ENCODE measurements at places on chromosomes 11 and 22. TPM values are rescaled to one million over a fixed set of nuclear protein-coding genes. Genes with fewer than 3 reads are reported as not detected.

The NECTIN1 gene
- total RNA-seq, result 1.7 TPM

The SEC14L6 gene
- total RNA-seq, result 0.41 TPM

The APLNR gene
- total RNA-seq, result 1.8 TPM

The TAGLN gene
- 14,048 TPM for total RNA-seq

The BCR gene
- total RNA-seq, result 39.9 TPM

The GRAMD4 gene
- 46.2 TPM for total RNA-seq

The C22orf15 gene
- not detected for total RNA-seq

The OR10A2 gene
- total RNA-seq, result not detected

All from sigmoid colon (tissue), 7 donors.